ENCODE measurements at places on chromosomes 12 and 14.

DNA sequence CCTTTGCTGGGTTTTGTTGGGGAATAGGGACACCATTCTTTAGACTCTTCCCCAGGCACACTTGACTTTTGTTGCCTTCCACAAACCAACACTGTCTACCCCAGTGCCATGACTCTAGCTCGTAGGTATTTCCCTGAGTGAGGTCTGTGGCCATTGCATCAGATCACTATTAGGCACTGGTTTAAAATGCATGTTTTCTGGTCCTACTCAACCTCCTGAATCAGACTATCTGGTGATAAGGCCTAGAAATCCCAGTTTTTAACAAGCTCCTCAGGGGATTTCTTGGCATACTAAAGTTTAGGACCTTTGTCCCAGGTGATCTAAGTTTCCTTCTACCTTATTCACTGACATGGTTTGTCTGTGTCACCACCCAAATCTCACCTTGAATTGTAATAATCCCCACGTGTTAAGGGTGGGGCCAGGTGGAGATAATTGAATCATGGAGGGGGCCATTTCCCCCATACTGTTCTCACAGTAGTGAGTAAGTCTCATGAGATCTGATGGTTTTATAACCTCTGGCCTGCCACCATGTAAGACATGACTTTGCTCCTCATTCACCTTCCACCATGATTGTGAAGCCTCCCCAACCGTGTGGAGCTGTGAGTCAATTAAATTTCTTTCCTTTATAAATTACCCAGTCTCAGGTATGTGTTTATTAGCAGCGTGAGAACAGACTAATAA lies 87.8 kb upstream of the PSMC1 start:
- no peak for DNase-seq

GRCh38 chr14:23183479-23183878 lies at the start of gene SLC7A8:
TSS of gene SLC7A8 (minus strand) at chr14:23183660. CDS start at chr14:23182914, 746 bp downstream.
- peak; percentile 13 for DNase-seq

- no peak for DNase-seq
These were observed 83.0 kb upstream of the LGR5 start for GRCh38 chr12:71356569-71356968.

- DNase-seq = no peak
These were observed 776 bp upstream of the CHMP4A start for GRCh38 chr14:24213866-24214662.

DNA sequence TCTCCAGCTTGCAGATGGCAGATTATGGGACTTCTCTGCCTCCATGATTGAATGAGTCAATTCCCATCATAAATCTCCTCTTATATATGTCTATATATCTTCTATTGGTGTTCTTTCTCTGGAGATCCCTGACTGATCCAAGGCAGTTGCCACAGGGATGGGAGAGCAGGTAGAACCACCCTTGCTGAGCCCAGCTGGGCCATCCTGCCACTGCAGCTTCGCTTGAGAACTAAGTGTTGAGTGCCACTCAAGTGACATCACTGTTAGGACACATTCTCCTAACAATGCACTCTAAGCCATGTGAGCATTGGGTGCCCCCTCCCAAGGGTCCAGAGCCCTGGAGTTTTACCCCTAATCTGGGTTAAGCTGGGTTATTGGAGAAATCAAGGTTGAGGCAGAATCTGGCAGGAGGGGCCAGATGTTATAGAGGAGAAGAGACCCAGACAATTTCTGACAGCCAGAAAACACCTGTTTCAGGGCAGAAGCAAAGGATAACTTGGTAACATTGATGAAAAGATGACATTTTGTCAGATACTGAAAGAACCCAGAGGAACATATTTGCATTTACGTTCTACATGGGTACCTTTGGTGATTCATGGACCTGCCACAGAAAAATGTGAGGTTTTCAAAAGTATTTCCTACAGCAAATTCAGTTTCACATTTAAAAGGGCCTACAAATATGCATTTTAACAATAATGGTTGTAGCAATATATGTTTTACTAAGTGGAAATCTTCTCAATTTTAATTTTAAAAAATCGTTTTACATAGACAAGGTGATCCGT lies 57.2 kb upstream of the MAX start:
- no peak for DNase-seq

- no peak for DNase-seq
These were observed 305.9 kb upstream of the AMIGO2 start for GRCh38 chr12:47385653-47386052.

DNA sequence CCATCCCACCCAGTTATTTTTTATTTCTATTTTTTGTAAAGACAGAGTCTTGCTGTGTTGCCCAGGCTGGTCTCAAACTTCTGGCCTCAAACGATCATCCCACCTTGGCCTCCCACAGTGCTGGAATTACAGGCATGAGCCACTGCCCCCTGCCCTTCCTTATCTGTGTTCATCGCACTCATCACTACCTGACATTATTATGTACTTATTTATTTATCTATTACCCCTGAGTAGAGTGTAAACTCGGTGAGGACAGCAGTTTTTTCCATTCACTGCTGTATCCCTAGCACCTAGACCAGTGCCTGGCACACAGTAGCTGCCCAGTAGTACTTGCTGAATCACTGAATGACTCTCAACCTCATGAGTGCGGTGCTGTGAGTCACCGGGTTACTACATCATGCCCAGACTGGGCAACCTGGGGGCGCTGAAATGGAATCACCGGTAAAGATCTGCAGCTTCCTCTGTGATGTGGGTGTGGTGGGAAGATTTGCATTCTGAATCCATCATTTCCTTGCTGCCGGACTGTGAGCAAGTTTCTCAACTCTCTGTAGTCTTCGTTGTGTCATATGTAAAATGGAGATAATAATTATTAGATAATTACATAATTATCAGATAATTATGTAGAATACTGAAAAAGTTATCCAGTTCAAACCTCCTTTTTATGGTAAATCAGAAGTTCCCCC lies 81.9 kb upstream of the USP44 start:
- no peak for DNase-seq

DNA sequence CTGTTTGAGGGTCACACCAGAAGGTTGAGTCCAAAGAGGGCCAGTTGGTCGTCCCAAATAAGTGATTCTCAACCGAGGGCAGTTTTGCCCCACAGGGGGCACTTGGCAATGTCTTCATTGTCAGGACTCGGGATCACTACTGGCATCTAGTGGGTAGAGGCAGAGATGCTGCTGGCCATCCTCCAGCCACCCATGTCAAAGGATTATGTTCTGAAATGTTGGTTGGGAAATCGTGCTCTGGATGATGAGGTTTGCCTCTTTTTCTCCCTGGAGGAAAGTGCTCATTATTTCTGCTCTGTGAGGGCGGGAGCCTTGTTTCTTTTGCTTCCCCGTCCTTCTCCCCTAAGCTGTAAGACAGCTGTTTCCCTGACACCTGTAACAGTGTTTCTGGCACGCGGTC lies 3.6 kb downstream of the ZNF839 start:
- DNase-seq = no peak

DNA sequence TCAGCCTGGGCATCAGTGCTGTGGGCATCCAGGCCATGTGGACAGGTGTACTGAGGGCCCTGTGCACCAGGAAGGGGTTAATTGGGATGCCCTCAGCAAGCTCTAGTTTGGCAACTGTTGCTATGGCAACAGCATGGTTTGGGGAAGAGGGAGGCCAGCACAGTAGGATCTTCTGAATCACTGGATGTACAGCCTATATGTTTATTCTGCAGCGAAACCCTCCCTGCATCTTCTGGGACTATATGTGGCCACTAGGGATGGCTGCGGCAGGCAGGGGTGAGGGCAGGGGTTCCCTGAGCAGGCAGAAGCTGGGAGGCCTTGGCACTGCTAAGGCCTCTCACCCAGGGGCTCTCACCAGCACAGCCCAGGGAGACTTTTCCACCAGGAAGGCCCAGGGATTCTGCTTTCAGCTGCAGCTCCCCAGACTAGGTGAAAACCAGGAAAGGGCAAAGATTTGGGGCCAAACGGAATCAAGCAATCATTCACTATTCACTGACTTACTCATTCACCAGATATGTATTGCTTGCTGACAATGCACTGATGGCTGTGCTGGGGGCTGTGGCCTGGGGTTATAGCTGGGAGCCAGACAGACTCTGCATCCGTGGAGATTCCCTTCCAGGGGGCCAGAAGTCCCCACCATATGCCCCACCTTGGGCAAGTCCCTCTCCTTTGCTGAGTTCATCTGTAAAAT lies 42.8 kb downstream of the IRF2BPL start:
- no peak for DNase-seq

DNA sequence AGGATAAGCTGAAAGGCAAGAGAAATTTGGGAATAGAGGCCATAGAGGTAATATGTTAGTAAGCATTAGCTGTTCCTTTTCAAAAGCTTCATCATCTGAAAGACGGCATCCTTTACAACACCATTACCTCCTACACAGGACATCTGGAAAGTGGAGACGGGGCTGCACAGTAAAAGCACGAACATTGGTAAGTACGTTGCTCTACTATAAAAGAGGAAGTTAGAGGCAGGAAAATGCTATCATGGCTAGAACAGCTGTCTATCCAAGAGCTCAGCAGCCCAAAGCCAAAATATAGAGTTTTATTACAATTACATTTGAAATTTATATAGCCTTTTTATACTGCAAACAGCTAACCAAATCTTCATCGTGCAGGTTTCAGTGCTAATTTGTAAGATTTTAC lies 172.3 kb upstream of the GRIP1 start:
- no peak for DNase-seq

DNA sequence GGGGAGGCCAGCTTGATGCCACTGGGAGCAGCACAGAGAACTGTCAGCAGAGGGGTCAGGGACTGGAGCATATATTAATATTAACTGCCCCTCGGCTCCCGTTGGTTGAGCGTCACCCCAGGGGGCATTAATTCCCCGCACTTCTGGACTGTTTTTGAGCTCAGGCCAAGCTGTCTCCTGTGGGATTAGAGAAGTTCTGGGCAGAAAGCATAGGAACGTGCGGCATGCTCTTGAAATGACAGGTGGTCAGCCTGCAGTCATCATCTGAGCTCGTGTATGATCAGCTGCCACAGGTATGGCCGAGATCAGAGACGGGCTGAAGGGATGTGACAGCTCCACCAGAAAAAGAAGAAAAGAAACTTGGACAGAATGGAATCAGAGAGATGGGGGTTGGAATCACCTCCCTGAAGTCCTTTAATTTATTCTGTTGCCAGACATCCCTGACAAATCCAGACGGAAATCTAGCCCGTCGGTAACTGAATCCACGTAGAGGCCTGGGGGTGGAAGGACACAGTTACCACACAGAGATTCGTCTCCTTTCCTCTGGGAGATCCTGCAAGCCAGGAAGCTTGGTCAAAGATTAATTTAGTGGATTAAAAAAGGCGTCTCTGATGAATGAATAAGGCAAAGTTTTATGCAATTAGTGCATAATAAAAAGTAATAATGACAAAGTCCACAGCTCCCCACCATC lies 23.6 kb downstream of the NR1H4 start:
- DNase-seq = no peak

- DNase-seq = peak; percentile 8
These were observed 764 bp downstream of the DYNLL1 start for GRCh38 chr12:120496413-120497340.

DNA sequence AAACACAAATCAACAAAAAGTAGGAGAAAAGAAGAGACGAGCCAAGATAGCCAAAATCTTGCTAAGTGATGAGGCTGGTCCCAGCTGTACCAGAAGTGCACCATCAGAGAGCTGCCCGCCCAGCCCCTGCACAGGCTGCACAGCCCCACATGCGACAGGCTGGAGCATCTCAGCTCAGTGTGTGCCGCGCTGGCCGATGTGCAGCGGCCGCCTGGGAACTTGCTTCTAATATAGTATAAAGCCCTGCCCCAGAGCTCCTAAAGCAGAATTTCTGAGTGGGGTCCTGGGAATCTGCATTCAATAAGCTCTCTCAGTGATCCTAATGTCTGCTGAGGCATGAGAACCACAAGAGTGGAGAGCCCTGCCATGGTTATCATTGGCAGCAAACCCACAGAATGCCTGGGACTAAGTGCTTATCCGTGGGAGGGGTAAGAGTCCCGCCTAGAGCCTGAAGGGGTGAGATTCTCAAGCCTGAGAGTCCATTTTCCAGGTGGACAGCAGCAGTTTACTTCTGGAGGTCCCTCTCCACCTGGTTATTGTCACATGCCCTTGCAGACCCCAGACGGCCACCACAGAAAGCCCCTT lies 171.6 kb downstream of the DPF3 start:
- no peak for DNase-seq

DNA sequence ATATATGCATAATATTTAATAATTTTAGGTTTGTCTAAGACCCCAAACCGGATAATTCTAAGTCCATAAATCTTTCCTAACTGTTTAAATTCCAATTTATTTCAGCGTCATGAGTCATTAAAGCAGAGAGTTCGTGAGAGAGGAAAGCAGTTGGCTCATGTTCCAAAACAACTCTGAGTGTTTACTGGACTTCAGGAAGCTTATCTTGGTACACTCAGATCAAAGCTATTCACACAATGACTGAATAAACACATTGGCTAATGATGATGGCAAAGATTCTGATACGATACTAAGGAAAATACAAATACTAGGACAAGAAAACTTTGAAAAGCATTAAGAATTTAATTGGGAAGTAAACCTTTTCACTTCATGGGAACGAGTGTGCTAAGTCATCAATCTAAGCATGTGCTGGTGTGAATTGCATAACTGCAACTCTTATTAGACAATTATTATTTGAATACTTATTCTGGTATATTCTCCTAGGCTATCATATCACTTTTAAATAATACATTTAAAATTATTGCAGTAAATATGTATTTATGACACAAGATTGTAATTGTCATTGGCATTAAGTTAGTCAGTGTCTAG lies 34.8 kb upstream of the CLEC14A start:
- no peak for DNase-seq

DNA sequence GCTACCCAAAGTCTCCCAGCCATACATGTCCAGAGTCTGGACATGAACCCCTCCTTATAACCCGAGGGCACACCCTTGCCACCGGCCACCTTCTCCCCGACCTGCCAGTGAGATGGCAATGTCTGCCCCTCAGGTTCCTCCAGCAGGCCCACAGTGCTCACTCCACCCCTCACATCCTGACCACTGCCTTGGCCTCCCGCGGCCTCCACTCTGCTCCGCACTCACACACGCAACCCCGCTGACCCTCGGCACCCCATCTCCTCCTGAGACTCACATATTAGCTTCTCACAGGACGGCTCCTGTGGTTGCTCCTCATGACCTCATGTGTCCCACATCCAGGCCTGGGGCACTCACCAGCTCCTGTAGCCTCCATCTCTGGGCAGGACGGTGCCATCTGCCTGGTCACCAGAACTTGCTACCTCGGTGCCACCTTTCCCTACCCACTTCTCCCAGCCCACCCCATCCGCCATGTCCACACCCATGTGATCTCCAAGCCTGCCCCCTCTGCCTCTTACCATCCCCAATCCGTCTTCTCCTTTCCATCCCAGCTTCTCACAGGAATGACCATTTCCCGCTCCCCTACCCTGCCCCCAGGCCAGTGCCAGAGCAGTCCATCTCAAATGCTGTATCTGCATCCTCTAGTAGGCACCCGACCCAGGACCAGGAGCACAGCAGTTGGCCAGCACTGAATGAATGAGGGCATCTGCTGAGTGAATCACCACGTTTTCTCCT lies 198.6 kb upstream of the DIO3 start:
- no peak for DNase-seq

- DNase-seq = no peak
These were observed 130.8 kb upstream of the TRHDE start for GRCh38 chr12:72141381-72141780.

DNA sequence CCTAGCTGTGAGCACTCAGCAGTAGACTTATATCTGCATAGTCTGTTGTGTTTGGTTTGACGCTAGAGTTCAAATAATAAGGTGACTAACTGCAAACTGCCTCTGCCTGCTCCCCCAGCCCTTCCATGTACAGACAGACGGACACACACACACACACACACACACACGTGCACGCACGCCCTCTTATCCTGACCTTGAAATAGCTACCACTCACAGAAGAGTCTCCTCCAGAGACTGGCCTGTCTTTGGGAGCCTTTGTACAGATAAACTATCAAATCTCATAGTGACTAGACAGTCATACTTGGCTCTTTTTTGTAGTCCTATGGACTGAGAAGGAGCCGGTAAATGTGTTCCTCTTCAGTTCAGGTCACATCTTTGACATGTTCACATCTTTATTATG lies 158.4 kb downstream of the FBXL14 start:
- no peak for DNase-seq

Measured in NCI-H1417 treated with DMSO at 0.1 percent for 48 hours (cell line).